A549 treated with GW870086 at 1 μM for 4 hours (cell line): ENCODE measurements at places on chromosomes 7 and 10. TPM values are rescaled to one million over a fixed set of nuclear protein-coding genes. Genes with fewer than 3 reads are reported as not detected.

BMPER gene
- total RNA-seq: 4.3 to 7.3 TPM (median 5.1 TPM) in 5 replicates

DNTT gene
- not detected in 5 replicates for total RNA-seq

OR2A42 gene
- total RNA-seq: not detected in 5 replicates

SMKR1 gene
- total RNA-seq: 7.9 to 10.8 TPM (median 10.1 TPM) in 5 replicates

ENO4 gene
- 0.13 to 0.54 TPM (median 0.18 TPM) in 4 of 5 replicates, not detected in the other for total RNA-seq

MSMB gene
- total RNA-seq: 0.51 TPM in 1 of 5 replicates, not detected in the others

SUGCT gene
- 0.77 to 2.4 TPM (median 1.0 TPM) in 5 replicates for total RNA-seq

OR2A14 gene
- not detected in 5 replicates for total RNA-seq

TCF7L2 gene
- 14.3 to 19.7 TPM (median 17.6 TPM) in 5 replicates for total RNA-seq

CYP3A4 gene
- total RNA-seq: 0.06 to 0.09 TPM in 2 of 5 replicates, not detected in the others

AKR1E2 gene
- 5.6 to 7.2 TPM (median 6.6 TPM) in 5 replicates for total RNA-seq

OGDHL gene
- 0.13 to 0.49 TPM (median 0.21 TPM) in 5 replicates for total RNA-seq

FGFBP3 gene
- total RNA-seq: 2.3 to 2.7 TPM (median 2.6 TPM) in 5 replicates

LAMB4 gene
- total RNA-seq: 0.03 to 0.36 TPM (median 0.19 TPM) in 5 replicates

LRRN3 gene
- 0.03 to 0.05 TPM in 2 of 5 replicates, not detected in the others for total RNA-seq

IGF2BP3 gene
- 22.2 to 31.3 TPM (median 28.9 TPM) in 5 replicates for total RNA-seq

LIPK gene
- not detected in 5 replicates for total RNA-seq
